PC-3 (cell line): ENCODE measurements at places on chromosomes 4 and X. TPM values are rescaled to one million over a fixed set of nuclear protein-coding genes. Genes with fewer than 3 reads are reported as not detected.

TLR10 gene
- not detected in 2 replicates for total RNA-seq

SLC6A14 gene
- total RNA-seq: 0.07 TPM in 1 of 2 replicates, not detected in the other

GRK4 gene
- total RNA-seq: 2.9 and 3.7 TPM in 2 replicates

AMOT gene
- total RNA-seq: 0.58 and 1.3 TPM in 2 replicates

TBC1D9 gene
- 11.2 and 12.7 TPM in 2 replicates for total RNA-seq

HEPH gene
- total RNA-seq: not detected in 2 replicates

CXCL10 gene
- 0.81 TPM in 1 of 2 replicates, not detected in the other for total RNA-seq

FAM133A gene
- total RNA-seq: 0.06 and 0.07 TPM in 2 replicates

VEGFD gene
- total RNA-seq: not detected in 2 replicates

AMBN gene
- total RNA-seq: not detected in 2 replicates

SAGE1 gene
- not detected in 2 replicates for total RNA-seq

EDA2R gene
- total RNA-seq: not detected in 2 replicates

SHOX gene
- not detected in 2 replicates for total RNA-seq

MBNL3 gene
- 4.4 and 9.7 TPM in 2 replicates for total RNA-seq

SERTM2 gene
- total RNA-seq: not detected in 2 replicates

RNF128 gene
- total RNA-seq: not detected in 2 replicates

JAKMIP1 gene
- total RNA-seq: 0.04 and 0.75 TPM in 2 replicates

NALF2 gene
- total RNA-seq: not detected in 2 replicates

MAOB gene
- total RNA-seq: not detected in 2 replicates

CXorf65 gene
- not detected in 2 replicates for total RNA-seq

HHIP gene
- 1.2 and 2.3 TPM in 2 replicates for total RNA-seq

NAP1L2 gene
- total RNA-seq: 6.7 and 8.6 TPM in 2 replicates

SYTL4 gene
- 2.7 and 3.2 TPM in 2 replicates for total RNA-seq

TXK gene
- 0.92 and 2.6 TPM in 2 replicates for total RNA-seq

GAGE1 gene
- total RNA-seq: not detected in 2 replicates

NPY1R gene
- total RNA-seq: 1.3 and 1.7 TPM in 2 replicates

ASB11 gene
- not detected in 2 replicates for total RNA-seq

PHOX2B gene
- not detected in 2 replicates for total RNA-seq

AFM gene
- total RNA-seq: not detected in 2 replicates

ZFX gene
- 21.0 and 25.9 TPM in 2 replicates for total RNA-seq

CYLC1 gene
- total RNA-seq: not detected in 2 replicates

PDE5A gene
- total RNA-seq: 8.1 and 11.5 TPM in 2 replicates

S100G gene
- total RNA-seq: not detected in 2 replicates
